Breast epithelium (tissue), 4 donors: ENCODE measurements at places on chromosomes 7 and 10. TPM values are rescaled to one million over a fixed set of nuclear protein-coding genes. Genes with fewer than 3 reads are reported as not detected.

GRCh38 chr7:44960011-44960580 is 18.7 kb downstream of the MYO1G start:
- no peak for DNase-seq

DNA sequence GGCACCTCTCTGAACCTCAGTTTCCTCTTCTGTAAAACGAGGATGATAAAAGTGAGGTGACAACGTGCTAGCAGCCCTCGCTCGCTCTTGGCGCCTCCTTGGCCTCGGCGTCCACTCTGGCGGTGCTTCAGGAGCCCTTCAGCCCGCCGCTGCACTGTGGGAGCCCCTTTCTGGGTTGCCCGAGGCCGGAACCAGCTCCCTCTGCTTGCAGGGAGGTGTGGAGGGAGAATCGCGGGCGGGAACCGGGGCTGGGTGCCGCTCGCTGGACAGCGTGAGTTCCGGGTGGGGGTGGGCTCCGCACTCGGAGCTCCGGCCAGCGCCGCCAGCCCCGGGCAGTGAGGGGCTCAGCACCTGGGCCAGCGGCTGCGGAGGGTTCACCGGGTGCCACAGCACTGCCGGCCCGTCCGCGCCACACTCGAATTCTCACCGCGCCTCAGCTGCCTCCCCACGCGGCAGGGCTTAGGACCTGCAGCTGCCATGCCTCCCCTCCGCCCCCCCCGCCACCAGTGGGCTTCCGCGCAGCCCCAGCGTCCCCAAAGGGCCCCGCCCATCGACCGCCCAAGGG is 24.3 kb upstream of the ACSL5 start:
- DNase-seq, result no peak

GRCh38 chr7:92722541-92722940 is 113.8 kb downstream of the CDK6 start:
- DNase-seq, result no peak

GRCh38 chr10:49053053-49053997 is 62.0 kb downstream of the VSTM4 start:
- no peak for DNase-seq

GRCh38 chr10:102641402-102641801 is 2.9 kb upstream of the TRIM8 start:
- no peak for DNase-seq

DNA sequence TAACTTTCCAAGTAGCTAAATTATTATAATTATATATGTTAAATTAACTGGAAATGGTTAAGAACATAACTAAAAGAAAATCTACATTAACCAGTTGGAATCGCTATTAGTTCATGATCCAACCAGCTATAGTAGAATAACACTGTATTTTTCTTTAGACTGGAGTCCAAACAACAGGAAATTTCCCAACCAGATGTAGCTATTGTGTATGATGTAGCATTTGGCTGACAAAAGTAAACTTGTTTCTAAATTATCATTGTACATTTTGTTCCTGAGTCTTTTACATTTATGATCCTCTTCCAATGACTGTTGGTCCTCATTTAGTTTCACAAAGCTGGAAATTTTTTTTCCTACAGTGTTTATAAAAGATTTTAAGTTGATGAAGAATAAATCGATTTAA is 62.1 kb downstream of the PAPSS2 start:
- no peak for DNase-seq

DNA sequence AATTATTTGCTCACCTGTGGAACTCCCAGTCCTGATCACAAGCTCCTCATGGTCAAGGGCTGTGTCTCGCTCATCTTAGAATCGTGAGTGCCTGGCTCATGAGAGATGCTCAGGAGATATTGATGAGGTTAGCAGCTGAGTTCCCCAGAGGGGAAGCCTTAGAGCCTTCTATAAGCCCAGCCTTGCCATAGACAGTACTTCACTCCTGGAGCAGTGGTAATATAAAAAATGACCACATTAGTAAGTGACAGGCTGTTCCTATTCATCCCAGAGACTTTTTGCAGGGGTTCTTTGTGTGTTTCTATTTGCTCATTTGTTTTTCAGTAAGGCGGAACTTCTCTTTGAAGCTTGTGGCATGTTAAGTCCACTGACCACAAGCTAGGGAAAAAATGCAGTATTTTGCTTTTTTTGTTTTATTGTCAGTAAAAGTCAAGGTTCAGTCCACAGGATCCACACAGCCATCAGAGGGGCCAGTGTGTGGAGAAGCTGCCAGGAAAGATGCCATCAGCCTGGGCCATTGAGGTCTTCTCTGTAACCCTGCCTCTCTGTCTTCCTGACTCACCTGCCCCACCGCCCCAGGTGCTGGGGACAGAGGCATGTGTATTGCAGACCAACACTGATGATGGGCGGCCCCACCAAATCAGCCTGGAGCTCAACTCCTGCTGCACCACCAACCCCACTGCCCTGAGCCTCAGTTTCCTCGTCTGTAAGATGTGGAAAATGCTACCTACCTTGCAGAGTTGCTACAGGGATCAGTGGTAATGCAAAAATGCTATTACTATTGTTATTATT is 36.4 kb upstream of the JCAD start:
- no peak for DNase-seq

DNA sequence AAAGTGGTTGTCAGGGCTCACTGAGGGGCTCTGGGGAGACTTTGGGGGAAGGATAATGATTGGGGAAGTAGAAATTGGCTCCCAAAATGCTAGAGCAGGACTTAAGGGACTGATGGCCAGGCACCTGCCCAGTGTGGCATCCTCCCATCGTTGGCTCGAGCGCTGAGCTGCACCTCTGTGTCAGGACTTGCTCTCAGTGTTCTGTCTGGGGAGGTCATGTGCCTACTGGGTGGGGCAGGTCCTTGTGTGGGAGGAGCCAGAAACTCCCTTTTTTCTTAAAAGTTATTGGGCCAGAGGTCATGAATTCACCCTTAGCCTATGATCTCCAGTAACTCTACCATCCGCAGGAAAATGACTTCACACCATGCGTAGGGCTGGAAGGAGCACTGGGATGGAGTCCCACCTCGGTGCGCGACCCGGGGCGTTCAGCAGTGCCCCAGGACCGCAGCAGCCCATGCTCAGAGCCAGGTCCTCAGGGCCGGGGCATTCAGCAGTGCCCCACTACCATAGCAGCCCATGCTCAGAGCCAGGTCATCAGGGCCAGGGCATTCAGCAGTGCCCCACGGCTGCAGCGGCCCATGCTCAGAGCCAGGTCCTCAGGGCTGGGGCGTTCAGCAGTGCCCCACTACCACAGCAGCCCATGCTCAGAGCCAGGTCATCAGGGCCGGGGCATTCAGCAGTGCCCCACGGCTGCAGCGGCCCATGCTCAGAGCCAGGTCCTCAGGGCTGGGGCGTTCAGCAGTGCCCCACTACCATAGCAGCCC is 221.9 kb downstream of the EBF3 start:
- no peak for DNase-seq

DNA sequence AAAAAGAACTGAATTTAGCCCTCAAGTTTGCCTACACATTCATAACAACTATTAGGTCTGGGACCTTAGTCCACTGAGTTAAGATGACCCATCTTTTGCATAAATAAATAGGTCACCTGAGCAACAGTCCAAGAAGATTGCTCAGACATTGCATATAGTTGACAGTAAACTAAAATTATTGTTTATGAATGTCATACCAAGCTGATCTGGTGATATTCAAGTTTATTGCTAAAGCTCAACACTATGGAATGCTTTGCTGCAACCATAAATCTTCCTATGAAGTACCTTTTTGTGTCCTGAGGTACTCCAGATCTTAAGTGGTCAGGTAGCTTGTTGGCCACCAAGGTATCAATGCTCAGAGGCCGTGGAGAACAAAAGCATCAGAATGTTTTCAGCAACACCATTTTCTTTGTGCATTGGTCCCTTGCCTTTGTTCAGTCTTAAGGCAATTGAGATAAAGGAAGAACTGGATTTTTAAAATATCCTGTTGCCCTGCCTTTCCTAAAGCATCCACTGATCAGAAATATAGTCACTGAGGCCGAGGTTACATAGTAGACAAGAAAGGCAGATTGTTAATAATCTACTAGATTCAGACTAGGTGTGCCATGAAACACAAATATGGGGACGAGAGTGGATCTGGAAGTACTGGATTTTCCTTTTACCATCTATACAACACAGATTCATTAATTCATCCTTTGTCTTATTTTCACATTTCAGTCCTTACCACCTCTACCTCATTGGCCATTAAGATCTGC is 321.3 kb downstream of the PTEN start:
- DNase-seq, result no peak

- no peak for DNase-seq
Measured at GRCh38 chr7:38862666-38863065, 46.3 kb downstream of the VPS41 start.

- DNase-seq, result no peak
Measured at GRCh38 chr10:35511647-35512046, 93.5 kb upstream of the GJD4 start.

DNA sequence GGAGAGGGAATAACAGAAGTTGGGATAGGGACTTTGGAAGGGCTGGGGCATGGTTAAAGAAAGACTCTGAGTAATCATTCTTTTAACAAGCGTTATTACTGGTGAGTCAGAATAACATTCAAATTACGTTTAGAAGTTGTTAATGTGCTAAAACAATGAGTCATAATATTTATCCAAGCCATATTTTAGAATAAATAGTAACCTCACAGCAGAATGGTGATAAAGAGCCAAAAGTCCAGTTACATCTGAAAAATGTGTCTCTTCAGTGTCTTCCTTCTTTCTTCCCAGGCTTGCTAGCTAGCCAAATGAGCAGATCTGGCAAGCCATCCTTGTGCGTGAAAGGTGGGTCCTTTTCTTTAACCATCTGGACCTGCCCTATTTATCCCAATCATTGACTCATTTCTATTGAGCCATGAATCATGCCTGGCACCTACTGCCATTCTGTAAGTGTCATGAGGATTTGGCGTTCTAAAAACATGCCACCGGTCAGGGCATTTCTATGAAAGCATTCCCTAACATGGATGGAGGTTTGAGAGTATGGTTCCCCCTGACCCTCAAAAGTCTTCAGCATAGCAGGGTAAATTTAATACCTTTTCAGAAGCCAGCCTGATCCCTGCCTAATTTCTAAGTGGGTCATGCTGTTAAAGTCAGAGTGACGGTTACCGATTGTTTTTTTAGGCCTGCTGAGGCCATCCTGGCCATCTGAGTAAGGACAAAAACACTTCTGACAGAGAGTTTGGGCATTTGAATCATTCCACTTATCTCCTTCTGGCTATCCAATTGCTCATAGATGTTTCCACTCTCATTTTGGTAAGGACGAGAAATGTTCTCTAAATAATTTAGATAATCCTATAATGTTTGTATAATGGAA is 26.9 kb downstream of the MYPN start:
- no peak for DNase-seq

GRCh38 chr7:48380921-48381320 is 209.7 kb downstream of the ABCA13 start:
- DNase-seq, result no peak

GRCh38 chr7:33700001-33700899 is 205.1 kb upstream of the BMPER start:
- no peak for DNase-seq

- no peak for DNase-seq
Measured at GRCh38 chr7:135653340-135654080, 8.8 kb upstream of the STMP1 start.

GRCh38 chr7:157195868-157196267 is 57.1 kb downstream of the UBE3C start:
- DNase-seq, result no peak

DNA sequence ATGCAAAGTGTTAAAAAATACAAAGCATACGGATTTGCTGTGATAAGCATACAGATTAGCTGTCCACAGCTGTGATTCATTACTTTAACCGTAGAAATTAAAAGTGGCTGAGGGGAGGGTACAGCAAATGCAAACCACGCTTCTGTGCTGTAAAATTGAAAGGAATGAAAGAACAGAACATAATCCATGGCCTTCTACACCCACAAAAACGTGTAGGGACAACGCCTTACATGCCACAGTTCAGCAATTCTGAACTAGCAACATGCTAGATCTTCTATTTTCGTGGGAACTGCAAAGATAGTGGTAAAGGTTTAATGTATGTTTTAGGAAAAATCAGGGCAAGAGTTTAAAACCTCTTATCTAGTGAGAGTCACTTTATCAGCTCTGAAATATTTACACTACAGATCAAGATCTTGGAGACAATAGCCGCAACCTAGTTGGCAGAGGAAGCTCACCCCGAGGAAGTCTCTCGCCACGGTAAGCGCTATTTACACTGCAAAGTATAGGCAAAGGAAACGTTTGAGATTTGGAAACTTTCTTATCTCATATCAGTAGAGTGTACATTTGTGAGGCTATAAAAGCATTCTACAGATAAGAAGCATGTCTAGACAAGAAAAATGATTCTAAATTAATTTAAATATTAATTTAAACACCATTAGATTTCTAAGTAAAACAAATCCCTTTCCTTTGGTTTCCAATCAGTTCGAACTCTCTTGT is 193.6 kb downstream of the MLLT10 start:
- no peak for DNase-seq

- DNase-seq, result peak; percentile 34
Measured at GRCh38 chr10:101354328-101355071, 535 bp downstream of the BTRC start.

DNA sequence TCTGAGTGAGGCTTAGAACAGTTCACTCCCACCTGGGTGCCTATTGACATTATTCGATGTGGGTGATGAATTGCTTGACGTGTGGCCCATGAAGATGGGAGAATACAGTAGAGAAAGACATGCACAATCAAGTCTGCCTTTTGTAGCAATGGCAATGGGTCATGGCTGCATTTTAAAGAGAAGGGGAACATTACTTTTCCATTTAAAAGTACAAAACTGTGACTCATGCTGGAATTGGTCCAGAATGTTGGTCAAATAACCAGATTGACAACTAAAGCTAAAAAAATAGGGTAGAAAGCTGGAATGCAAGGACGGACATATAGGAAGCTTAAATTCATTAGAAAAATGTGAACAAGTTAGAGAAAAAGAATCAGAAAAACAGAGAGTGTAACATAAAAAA is 104.1 kb upstream of the SLC25A13 start:
- DNase-seq, result no peak

- DNase-seq, result no peak
Measured at GRCh38 chr7:127474457-127474856, 81.9 kb upstream of the ZNF800 start.

The CPN1 gene
- not detected for total RNA-seq

The HOXA1 gene
- 0.80 TPM for total RNA-seq

The SDK1 gene
- 3.7 TPM for total RNA-seq

The SEM1 gene
- 37.4 TPM for total RNA-seq

The ARHGEF35 gene
- total RNA-seq, result 4.3 TPM

The HOXA9 gene
- total RNA-seq, result 7.5 TPM

The ACSM6 gene
- total RNA-seq, result not detected

The HKDC1 gene
- total RNA-seq, result not detected

The ADRA2A gene
- total RNA-seq, result 14.9 TPM

The MMD2 gene
- total RNA-seq, result not detected
